ENCODE measurements at places on chromosomes 16 and 17.

- DNase-seq = no peak
Measured at GRCh38 chr16:5616841-5617240, 519.2 kb upstream of the EEF2KMT start.

GRCh38 chr17:4623249-4623648 lies 18.2 kb downstream of the ALOX15 start:
- peak; percentile 21 for DNase-seq

- DNase-seq = no peak
Measured at GRCh38 chr17:33696102-33696501, 403.0 kb upstream of the ASIC2 start.

DNA sequence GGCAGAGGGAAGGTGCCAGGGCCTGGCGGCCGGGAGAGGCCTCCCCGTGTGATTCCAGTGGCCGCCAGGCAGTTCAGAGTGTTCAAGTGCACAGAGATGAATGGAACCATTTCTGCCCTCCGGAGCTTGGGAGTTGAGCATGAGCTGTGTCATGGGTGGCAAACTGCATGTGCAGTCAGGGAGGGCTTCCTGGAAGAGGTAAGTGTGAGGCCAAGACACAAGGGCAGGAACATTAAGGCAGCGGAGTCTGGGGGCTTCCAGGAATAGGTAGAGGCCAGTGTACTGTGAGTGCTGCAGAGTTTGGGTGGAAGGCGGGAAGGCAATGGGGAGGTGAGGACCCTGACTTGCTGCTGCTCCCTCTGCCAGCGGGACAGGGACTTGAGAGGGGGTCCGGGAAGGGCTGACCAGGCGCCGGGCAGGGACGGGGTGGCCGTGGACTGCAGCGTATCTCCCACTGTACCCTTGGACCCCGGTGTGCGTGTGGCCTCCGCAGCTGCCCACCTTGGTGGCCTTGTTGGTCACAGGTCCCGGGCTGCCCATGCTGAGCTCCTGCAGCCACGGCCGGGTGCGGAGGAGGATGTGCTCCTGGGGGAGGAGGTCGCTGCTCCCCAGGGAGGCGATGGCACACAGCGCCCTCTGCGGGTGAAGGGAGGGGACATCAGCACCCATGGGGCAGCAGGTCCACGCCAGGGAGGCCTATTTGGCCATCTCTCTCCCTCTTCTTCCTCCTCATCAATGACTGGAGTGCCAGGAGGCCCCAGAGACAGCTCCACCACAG lies 7.5 kb upstream of the CEP131 start:
- DNase-seq = no peak

DNA sequence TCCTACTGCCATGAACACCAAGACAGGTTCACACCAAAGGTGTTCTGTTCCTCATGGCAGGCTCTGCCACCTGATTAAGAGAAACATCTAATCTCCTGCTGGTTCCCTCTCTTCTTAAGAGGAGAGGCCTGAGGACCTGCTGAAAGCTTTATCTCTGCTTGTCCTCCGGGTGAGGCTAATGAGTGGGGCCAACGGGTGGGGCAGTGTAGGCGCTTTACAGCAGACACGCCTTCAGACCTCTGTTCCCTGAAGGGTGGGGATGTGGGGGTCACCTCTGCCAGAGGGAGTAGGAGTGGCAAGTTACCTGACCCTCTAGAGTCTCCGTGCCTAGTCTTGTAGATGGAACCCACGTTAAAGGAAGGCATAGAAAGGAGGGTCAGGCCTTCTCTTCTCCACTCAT lies 4.2 kb upstream of the MRM1 start:
- no peak for DNase-seq

DNA sequence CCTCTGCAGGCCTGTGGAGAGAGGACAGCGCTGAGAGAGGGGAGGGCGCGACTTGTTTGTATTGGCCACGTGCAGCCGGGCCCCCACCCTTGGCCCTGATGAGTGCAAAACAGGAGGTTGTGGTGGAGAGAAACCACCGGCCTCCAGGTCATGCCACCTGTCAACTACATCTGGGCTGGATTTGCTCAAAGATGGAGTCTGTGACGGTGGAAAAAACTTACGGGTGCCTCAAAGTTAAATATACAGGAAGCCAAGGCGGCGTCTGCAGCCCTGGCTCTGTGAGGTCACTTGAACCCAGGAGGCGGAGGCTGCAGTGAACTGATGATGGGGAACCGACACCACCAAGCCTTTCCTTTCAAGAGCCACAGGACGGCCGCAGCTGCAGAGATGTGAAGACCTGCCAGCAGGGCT lies 15.7 kb downstream of the C16orf74 start:
- no peak for DNase-seq

DNA sequence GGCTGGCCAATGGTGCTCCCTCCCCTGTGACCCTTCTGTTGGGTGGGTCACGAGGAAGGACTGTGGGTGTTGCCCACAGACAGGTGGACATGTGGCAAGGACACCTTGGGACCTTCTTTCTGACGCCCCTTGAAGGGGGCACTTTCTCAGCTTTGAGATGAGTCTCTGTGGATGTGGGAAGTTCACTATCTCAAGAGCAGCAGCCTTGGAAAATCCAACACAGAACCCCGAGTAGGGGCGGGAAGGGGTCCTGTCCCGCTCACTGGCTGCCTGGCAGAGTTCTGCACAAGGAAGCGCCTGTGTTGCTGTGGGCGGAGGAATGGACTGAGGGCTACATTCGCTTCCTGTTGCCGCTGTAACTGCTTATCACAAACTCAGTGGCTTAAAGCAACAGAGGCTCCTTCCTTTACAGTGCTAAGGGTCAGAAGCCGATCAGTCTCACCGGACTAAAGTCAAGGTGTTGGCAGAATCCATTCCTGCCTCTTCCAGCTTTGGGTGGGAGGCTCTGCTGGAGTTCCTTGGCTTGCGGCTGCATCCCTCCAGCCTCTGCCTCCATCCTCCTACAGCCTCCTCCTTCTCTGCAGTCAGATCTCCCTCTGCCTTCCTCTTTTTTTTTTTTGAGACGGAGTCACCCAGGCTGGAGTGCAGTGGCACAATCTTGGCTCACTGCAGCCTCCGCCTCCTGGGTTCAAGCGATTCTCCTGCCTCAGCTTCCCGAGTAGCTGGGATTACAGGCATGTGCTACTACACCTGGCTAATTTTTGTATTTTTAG lies 305.2 kb downstream of the SEC14L1 start:
- no peak for DNase-seq

DNA sequence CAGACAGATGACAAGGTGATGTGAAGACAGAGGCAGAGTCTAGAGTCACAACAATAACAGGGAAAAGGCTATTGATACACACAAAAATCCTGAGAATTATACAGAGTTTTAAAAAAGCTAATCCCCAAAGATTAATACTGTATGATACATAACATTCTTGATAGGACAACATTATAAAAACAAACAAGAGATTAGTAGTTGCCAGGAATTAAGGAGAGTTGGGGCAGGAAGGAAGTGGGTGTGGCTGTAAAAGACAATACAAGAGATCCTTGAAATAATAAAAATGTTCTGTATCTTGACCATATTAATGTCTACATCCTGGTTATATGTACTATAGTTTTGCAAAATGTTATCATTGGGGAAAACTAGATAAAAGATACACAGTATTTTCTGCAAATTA lies 309.5 kb upstream of the PMFBP1 start:
- no peak for DNase-seq

DNA sequence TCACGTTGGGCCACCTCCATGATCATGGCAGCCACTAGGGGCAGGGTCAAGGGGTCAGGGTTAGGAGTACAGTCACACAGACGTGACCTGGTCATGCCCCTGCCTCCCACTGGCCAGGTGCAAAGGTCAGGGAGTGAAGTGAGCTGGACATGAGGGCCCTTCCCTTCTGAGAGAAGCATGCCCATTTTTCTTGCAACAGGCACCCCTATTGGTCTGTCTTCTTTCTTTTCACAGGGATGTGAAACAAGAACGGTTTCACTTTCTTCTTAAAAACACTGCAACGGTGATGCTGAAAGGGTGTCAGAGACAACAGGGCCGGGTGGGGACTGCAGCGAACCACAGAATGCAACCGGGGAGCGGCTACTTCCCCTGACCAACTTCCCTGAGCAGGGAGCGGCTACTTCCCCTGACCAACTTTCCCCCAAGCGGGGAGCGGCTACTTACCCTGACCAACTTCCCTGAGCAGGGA lies 52.1 kb upstream of the DOC2B start:
- no peak for DNase-seq

- DNase-seq = no peak
Measured at GRCh38 chr16:35510701-35511100, 2051.3 kb downstream of the TP53TG3F start.

- DNase-seq = no peak
Measured at GRCh38 chr16:64900517-64900916, 221.3 kb downstream of the CDH11 start.

DNA sequence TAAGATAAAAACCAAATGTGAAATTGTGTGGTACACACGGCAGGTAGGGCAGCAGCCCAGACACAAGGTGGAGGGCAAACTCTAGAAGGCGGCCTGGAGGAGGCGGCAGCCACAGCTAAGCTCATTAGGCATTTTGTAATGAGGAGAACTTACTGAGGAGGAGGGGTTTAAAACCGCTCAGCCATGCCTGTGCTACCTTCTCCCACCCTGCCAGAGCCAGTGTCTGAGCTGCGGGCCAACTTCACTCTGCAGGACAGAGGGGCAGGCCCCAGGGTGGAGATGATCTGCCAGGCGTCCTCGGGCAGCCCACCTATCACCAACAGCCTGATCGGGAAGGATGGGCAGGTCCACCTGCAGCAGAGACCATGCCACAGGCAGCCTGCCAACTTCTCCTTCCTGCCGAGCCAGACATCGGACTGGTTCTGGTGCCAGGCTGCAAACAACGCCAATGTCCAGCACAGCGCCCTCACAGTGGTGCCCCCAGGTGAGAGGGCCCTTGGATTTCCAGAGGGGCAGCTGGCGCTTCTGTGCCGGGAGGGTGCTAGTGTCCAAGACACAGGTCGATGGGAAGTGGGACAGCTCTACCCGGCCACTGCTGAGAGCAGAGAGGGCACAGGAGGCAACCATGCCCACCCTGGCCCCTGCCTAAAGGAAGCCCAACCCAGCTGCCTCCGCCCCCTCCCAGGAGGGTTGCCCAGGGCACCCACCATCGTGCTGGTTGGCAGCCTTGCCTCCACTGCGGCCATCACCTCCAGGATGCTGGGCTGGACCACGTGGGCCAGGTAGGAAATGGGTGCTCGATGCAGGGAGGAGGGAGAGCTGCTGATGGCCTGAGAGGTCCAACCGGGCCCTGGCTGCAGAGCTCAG lies 4.3 kb upstream of the SYNGR2 start:
- DNase-seq = no peak

- peak; percentile 46 for DNase-seq
Measured at GRCh38 chr17:27576477-27577083, 54.4 kb upstream of the LGALS9 start.

DNA sequence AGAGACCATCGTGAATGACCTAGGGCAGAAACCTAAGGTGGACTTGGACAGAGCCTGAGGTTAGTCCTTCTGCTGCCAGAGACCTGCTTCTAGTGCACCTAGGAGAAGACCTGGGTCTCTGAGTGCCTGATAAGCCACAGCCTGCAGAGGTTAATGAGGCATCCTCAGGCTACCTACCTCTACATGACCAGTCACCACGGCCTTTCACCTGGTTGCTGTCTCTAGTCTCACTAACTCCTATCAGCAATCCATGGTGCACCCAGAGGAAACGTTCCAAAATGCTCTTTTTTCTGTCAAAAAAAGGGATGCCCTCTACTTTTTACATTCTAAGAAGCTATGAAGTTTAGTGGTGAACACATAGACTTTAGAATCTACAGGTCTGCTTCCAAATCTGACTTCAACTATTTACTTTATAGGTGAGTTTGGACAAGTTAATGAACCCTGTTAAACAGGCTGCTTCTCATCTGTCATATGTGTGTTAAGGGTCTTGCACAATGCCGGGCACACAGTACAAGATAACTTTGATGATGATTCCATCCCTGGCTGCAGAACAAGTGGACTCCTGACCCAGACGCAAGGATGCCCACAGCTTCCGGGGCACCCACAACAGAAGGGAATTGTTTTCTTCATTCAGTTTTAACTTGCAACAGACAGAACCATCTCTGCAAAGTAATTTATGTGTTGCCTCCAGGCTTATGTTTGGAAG lies 469.9 kb upstream of the CDH5 start:
- no peak for DNase-seq

GRCh38 chr17:44863061-44863918 lies 15.6 kb downstream of the HIGD1B start:
- DNase-seq = no peak

DNA sequence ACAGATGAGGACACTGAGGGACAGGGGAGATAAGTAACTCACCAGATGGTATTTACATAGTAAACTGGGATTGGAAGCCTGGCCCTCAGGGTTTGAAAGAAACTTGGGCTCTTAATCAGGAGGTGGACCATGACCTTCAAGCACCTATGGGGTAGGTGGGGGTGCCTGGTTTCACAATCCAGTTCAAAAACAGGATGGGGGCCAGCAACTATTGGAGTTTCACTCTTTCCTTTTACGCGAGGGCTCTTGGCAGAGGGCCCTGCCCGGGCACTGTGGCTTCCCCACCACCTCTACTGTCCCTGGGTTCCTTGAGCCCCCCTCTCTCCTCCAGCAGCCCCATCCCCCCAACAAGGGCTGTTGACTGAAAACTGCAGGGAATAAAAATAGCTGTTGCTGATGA lies 11.3 kb upstream of the PRR29 start:
- DNase-seq = no peak

- DNase-seq = peak; percentile 40
Measured at GRCh38 chr16:53502331-53503269, at the start of gene AKTIP. TSS of gene AKTIP (minus strand) at chr16:53503209. CDS start at chr16:53500259, 2,950 bp downstream.

DNA sequence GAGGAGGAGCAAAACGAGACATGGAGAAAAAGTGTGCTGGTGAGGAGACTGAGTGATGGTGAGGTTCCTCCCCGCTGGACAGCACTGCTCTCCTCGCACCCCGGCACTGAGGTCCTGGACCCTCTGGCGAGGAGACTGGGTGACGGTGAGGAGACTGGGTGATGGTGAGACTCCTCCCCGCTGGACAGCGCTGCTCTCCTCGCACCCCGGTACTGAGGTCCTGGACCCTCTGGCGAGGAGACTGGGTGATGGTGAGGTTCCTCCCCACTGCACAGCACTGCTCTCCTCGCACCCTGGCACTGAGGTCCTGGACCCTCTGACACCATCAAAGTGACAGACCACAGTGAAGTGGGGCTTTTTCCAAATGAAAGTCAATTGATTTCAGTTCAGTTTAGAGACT lies 10.9 kb downstream of the PITPNA start:
- no peak for DNase-seq

DNA sequence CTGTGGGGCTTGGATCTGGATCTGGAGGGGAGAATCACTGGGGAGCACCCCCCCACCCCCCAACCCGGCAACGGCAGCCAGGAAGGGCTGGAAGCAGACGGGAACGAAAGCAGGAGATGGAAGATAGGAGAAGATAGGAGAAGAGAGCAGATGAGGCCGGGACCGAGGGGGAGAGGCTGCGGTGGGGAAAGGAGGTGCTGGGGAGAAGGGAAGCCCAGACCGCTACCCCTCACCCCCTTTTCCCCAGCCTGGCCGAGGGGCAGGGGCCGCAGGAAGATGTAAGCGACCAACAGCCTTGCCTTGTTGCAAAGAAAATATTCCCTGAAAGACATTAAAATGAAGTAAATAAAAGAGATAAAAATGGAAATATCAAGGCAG lies 26.8 kb upstream of the CBFA2T3 start:
- DNase-seq = no peak
